Renal cortex interstitium (tissue), 15 donors: ENCODE measurements at places on chromosomes 6 and 20.

- DNase-seq, result no peak
Measured at GRCh38 chr20:33276303-33277113, 6.5 kb upstream of the BPIFB1 start.

GRCh38 chr6:40882323-40882997 is 156.6 kb downstream of the UNC5CL start:
- no peak for DNase-seq

DNA sequence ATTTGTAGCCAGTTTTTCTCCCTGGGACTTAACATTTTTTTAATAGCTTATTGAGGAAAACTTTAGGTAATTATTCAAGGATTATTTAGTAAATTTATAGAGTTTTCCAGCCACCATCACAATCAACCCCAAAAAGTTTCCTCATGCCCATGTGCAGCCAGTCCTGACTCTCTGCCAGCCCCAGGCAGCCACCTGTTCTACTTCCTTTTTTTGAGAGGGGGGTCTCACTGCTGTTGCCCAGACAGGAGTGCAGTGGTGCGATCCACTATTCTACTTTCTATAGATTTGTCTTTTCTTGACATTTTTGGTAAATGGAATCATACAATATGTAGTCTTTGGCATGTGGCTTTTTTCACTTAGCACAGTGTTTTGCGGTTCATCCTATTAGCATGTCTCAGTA is 200.1 kb downstream of the FARS2 start:
- DNase-seq, result no peak

DNA sequence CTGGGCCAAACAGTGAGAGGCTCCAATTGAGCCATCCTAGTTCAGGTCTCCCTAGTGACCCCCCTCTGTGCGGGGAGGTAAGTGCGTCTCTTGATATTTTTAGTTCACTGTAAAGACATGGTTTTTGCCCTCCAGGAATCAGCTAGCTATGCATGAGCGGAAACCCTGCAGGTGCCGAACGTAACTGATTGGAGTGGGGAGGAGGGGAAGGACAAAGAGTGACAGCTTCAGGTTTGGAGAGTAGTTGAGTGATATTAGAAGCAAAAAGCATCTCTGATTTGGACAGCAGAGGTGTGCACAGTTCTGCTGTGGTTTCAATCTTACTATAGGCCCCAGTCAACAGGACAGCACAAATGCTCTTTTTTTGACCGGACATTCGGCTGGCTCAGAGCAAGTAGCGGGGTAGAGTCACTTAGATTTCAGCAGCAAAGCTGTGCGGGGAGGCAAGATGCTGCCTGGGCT is 31.8 kb downstream of the TBC1D7 start:
- DNase-seq, result no peak

- DNase-seq, result no peak
Measured at GRCh38 chr6:11331111-11331510, 98.6 kb upstream of the NEDD9 start.

GRCh38 chr20:34873583-34874093 is 982 bp upstream of the GGT7 start:
- DNase-seq, result no peak

DNA sequence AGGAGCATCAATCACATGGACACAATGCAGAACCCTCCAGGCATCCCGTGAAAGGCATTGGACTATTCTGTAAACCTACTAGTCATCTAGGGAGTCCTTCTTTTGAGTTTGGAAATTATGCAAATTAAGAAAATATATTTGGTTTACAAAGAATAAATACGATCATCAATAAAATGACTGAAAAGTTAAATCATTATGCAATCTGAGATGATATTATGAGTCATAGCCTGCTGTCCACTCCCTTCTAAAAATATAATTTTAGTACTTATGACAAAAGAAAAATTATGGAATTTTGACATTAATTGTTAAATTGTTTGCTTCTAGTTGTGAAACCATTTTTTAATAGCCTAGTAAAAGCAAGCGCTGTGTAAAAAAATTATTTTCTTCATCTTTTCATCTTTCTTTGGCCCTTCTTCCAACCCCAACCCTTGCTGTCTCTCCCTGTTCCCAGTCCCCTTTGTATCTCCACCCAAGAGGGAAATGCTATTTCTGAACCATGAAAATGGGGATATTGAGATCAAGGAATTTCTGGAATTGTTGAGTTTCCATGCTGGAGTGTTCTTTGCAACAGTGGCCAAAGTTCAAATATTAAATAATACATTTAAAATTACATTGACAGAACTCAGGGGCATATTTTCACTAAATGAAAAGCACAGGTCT is 599.8 kb downstream of the COL12A1 start:
- DNase-seq, result no peak

DNA sequence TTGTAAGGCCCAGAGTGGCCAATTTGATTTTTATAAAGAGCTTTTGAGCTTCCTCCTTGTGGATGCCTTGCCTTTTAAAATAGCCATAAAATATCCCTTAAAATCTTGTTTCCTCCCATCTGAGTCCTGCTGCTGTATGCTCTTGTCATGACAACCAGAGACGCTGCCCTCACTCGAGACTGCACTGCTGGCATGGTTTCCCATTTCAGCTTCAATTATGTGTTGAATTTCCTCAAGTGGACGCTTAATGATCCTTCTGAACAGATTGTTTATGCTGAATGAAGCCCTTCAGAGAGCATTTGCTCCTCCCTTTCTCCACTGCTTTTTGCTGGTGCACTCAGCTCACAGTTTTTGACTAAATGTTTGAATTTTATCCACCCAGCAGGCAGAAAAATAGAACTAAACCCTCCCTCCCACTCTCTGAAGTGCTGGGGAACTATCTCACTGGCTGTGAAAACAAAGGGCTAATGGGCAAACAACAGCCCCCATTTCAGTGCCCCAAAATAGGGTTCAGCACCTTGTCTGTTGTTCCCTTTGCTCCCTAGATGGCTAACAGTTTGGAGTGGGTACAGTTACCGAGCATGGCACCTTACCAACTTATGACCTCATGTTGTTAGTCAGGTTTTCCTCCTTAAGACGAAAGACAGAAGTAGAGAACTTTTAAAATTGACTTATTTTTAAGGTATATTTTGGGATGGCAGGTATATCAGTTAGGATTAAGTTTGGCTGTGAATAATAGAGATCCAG is 45.5 kb upstream of the RNF8 start:
- DNase-seq, result peak; percentile 28

- DNase-seq, result no peak
Measured at GRCh38 chr20:25372584-25373336, 17.9 kb downstream of the ABHD12 start.

DNA sequence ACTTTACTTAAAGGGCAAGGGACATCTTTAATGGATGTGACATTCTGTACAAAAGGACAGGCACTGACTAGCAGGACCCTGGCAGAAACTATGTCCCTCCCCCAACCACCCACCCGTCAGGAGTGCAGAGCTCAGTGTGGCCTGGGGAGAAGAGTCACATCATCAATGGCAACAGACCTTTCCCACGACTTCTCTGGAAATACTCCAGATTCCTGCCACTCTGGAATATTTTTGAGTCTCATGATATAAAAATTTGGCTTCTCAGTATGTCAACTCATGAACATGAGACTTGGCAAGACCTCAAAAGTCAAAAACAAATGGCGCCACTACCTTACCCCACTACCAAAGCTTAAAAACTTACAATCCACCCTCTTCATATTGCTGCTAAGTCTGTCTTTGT is 118.3 kb downstream of the SLC23A2 start:
- DNase-seq, result no peak

GRCh38 chr20:13756551-13756950 is 28.2 kb downstream of the ESF1 start:
- DNase-seq, result no peak

DNA sequence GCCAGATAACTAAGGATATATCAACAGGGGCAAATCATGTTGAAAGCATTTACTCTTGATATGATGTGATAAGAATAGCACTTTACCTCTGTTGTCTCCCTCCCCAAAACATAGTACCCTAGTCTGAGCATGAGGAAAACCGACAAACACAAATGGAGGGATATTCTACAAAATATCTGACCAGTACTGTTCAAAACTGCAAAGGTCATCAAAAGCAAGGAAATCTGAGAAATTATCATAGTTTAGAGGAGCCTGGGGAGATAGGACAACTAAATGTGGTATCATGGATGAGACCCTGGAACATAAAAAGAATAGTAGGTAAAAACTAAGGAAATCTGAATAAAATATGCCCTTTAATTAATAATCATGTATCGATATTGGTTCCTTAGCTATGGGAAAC is 483.3 kb upstream of the RNF217 start:
- no peak for DNase-seq

DNA sequence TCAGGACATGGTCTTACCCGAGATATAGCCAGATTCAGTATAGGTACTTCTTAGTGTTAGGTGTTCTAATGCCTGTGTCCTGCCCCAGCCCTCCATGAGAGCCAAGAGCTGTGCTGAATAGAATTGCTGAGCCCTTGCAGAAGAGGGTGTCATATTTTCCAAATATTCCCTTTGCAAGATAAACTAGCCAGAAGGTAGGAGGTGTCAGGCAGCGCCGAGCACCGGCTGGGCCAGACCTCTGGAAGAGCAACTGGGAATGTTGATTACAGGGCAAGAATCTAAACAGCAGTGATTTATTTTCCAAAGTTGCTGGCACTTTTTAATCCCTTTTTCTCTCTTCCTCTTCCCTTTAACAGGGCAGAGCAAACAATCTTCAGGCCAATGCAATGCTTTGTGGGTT is 37.1 kb upstream of the EZR start:
- no peak for DNase-seq

DNA sequence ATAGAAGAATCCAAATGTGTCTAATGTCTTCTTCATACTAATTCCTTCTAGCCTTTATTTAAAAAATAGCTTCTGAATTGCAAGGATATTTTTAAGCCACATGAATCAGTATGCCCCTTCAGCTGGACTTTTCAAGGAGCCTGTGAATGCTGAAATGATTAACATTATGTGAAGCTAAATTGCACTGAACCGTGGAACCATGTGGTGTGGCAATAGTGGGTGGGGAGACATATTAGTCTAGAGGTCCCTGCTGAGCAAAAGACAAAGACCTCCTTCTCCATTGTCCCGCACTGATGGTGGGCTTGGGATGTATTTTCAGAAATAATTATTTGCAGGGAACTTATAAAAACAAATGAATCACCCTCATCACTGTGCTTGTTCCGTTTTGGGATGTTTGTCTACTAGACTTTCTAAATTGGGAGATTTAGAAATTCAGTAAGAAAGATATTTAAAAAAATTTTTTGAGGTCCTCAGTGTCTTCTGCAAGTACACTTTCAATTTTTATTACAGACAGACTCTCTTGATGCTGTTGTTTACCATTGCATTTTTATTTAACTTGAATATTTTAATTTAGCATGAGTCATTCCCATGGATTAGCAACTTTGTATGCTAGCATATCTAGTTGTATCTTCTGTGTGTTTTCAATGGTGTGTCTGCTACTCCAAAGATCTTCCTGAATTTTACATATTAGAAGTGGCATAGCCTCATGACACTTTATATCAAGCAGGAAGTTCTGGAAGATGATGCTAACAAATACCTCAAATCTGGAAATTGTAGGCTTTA is 238.1 kb downstream of the LAMA2 start:
- no peak for DNase-seq

- no peak for DNase-seq
Measured at GRCh38 chr20:46357030-46357514, 48.8 kb upstream of the CDH22 start.

DNA sequence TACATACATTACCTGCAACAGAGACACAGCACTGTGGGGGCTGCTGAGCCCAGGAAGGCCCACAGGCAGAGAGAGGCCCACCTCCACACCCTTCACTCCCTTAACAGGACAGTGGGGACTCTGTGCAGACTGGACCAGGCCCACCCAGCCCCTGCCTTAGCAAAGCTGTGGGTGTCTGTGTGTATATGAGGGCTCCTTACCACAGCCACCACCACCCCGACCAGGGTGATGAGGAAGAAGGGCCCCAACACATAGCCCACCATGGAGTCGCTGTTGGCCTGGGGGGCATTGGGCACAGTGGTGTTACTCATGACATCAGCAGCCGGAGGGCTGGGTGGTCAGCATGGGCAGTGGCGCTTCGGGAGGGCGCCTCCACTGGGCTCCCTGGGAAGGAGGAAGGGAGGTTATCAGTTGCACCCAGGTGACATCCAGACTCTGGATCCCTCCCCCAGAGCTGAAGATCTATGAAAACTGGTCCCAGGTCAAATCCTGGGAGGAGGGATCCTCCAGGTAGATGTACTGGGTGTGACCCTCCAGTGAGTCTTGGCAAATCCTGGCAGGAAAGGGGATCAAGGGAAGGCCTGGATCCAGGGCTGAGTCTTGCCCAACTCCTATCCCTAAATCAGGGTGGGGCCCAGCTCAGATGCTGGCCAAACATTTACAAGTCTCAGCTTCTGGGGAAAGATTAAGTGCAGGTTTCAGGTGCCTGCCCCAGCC is 1.2 kb downstream of the SMIM29 start:
- DNase-seq, result no peak

GRCh38 chr6:162618448-162619002 is 109.0 kb downstream of the PRKN start:
- DNase-seq, result peak; percentile 17

DNA sequence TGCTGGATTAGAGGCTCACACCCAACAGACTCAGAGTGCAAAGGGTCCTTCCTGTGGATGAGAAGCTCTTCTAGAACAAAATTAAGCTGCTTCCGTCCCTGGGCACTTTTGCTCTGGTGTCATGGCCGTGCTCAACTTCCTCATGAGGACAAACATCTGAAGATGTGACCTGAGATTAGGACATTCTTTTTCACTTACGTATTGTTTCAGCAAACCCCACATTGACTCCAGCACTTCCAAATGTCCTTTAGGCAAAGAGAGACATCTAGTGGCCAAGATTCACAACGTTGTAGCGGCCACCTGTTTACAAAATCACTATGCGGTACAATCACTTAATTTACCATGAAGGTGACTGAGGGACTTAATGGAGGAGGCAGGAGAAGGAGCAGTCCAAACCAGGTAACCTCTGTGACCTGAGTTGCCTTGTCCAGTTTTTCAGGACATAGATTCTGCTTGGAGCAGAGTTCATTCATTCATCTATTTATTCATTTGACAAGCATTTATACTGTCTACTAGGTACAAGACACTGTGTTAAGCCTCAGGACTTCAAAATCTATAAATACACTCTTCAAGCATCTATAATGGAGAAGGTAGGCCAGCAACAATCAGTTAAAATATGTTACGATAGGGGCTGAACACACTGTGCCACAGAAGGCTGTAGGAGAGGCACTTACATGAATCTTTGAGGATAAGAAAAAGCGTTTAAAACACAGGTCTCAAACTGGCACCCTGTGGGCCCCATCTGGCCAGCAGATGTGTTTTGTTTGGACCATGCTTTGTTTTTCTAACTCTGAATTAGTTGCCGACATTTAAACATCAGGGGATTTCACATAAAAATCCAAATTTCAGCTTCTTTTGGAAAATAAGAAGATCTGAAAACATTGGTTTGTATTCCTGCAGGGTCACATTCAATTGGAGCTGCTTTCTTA is 5.6 kb upstream of the ADGRF1 start:
- DNase-seq, result peak; percentile 81

- DNase-seq, result no peak
Measured at GRCh38 chr20:41350408-41350962, 9.9 kb downstream of the LPIN3 start.
